ENCODE measurements at places on chromosomes 12 and 14. TPM values are rescaled to one million over a fixed set of nuclear protein-coding genes. Genes with fewer than 3 reads are reported as not detected.

Gene ABHD12B
- not detected for total RNA-seq

Gene HPD
- total RNA-seq = 0.26 TPM

Gene NEUROD4
- total RNA-seq = not detected

Gene C14orf180
- not detected for total RNA-seq

Gene CEBPE
- total RNA-seq = 0.11 TPM

Gene GLT1D1
- total RNA-seq = not detected

Gene COL2A1
- total RNA-seq = not detected

Gene CARMIL3
- not detected for total RNA-seq

Gene OAS3
- 9.8 TPM for total RNA-seq

Gene FAM90A1
- not detected for total RNA-seq

Gene P2RX2
- total RNA-seq = not detected

Gene CBLN3
- total RNA-seq = 1.9 TPM

- DNase-seq = peak; percentile 28
Observed at GRCh38 chr12:124566997-124567672, at the start of gene NCOR2. TSS of gene NCOR2 (minus strand) at chr12:124567612. CDS start at chr12:124495251, 72,361 bp downstream.

- no peak for DNase-seq
Observed at GRCh38 chr12:28652239-28652638, 462.0 kb downstream of the CCDC91 start.

- peak; percentile 54 for DNase-seq
Observed at GRCh38 chr12:24948420-24948756, 513 bp downstream of the BCAT1 start.

- no peak for DNase-seq
Observed at GRCh38 chr14:97106609-97107008, 309.4 kb downstream of the VRK1 start.

- no peak for DNase-seq
Observed at GRCh38 chr12:11154400-11154925, 16.5 kb upstream of the SMIM10L1 start.

- DNase-seq = no peak
Observed at GRCh38 chr12:107543841-107544240, 141.8 kb upstream of the PWP1 start.

DNA sequence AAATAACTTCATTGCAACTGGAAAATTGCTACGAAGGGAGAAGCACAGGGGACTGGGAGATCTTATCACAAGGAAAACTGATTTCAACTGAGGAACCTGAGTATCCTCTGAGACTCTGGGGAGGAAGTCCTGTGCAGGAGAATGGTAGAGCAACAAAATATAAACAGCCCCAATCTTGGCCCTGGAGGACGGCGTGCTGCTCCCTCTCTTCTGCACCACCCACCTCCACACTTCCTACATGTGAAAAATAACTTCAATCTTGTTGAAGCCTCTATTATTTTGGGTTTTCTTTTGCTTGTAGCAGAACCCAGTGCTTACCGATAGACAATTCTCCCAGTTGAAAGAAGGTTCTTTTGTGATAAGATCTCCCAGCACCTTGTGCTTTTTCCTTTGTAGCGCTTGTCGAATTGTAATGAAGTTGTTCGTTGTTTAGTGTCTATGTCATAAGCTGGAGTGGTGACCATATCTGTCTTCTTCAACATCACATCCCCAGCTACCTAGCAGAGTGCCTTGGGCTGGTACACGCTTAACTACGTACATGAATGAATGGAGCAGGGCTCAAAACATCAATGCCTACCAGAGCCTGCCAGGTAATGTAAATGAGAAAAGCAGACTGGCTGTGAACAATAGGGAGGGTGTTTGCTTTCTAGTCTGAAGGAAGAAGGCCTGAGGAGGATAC, 2.8 kb upstream of the CD4 start:
- no peak for DNase-seq

DNA sequence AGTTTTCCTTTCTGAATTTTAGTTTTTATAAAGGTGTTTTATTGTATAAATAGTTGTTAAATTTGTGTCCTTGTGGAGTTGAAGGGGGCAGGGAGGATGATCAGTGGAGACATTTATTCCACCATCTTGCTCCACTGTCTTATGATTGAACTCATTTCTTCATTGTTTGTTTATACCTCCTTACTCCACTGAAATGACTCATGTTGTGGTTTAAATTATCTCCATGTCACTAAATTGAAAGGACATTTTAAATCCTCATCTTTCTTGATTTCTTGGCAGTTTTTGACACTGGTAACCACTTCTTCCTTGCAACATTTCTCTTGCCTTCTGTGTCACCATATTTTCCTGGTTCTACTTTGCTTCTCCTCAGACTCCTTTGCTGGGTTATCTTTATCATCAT, 23.6 kb upstream of the FERMT2 start:
- peak; percentile 52 for DNase-seq

DNA sequence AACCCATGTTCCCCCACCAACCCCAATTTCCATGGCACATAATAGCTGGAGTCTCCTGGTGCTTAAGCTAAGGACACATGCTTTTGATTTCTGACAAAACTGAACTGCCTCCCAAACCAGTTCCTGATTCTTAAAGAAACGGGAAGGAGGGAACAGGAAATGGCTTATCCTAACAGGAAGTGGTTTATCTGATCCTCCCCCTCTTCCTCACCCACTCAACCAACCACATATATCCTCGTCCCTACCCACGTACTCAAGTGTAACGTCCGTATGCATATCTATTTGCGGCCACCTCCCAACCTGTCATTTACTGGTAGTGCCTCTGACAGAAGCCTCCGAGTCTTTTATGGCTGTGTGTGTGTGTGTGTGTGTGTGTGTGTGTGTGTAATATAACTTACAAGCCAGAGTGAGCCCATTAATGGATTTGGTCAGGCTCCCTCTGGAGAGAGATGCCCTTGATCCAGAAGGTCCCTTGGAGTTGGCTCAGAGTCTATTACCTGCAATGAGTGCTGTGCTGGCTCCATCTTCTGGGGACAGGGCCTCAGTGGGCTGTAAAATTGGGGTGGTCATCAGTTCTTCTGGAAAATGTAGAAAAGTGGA, 7.7 kb downstream of the DAZAP2 start:
- DNase-seq = no peak

- DNase-seq = no peak
Observed at GRCh38 chr12:127275416-127275815, 991.6 kb upstream of the TMEM132C start.

DNA sequence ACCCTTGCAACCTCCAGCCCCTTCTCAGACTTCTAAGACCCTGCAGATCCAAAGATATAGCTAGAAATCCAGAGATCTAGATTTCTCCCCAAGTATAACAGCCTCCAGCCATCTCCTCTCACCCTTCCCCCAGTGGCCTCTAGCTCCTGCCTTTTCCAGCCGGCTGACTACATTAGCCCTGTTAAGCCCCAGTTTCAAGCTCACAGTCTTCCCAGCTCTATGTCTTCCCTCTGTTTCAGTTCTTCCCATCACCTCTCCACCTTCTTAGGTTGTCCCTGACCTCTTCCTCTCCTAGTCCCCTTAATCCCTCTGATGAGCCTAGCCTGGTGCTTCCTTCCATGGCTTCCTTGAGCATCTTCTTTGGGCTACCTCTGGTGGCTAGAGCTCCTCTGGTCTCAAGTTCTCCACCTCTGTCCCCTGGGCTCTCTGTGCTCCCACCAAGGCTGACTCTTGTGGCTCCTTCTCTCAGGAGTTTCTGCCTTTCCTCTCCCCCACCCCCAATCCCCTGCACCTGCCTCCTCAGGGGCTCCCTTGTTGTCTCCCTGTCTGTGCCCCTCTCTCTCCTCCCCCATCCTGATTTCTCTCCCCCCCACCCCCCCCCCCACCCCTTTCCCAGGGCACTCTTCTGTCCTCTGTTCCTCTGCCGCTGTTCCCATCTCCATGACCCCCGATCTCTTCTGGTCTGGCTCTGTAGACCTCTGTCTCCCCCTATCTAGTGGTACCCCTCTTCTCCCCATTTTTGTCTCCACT, 816 bp upstream of the GDF11 start:
- DNase-seq = no peak

DNA sequence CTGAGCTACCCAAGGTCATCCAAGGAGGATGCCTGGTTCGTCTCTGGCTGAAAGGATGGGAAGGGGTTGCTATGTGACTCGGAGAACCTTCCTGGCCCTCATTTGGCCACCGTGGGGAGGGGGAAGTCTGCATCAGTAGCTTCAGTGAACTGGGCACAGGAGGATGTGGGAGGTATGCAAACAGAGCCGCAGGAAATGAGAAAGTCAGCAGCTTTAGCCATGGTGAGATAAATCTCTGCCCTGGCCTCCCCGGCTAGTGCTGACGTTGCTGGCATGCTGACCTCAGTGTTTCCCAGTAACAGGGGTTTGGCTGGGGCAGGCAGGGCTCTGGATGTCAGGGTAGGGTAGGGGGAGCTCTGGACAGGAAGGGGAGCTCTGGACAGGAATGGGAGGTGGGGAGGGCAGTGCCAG, 2.3 kb upstream of the CEBPE start:
- DNase-seq = no peak

GRCh38 chr14:99517643-99518381, 36.6 kb downstream of the CCNK start:
- no peak for DNase-seq

- DNase-seq = no peak
Observed at GRCh38 chr12:125988545-125988944, 923.3 kb downstream of the AACS start.

- DNase-seq = peak; percentile 72
Observed at GRCh38 chr12:63918800-63919300, 74.3 kb downstream of the SRGAP1 start.

- no peak for DNase-seq
Observed at GRCh38 chr12:51472984-51473383, 48.4 kb downstream of the SLC4A8 start.

- DNase-seq = no peak
Observed at GRCh38 chr14:73724696-73725095, 10.5 kb upstream of the PNMA1 start.

DNA sequence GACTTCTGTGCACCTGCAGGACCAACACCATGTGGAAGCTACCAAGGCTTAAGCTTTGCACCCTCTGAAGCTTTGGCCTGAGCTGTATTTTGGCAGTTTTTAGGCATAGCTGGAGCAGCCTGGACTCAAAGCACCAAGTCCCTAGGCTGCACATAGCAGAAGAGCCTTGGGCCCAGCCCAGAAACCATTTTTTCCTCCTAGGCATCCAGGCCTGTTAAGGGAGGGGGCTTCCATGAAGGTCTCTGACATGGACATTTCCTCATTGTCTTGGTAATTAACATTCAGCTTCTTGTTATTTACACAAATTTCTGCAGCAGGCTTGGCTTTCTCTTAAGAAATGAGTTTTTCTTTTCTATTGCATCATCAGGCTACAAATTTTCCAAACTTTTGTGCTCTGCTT, 475.8 kb upstream of the FLRT2 start:
- DNase-seq = no peak

DNA sequence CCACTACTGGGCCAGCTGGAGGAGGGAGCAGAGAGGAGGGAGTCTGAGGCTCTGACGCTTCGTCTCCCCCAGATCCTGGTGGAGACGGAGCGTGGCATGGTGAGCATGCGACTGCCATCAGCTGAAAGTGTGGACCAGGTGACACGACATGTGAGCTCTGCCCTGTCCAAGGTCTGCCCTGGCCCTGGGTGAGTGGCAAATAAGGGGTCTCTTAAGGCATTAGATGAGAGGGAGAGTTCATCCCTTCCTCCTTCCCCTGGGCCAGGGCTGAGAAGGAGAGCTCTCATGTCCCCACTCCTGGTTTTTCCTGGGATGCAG, 2.5 kb downstream of the CARMIL3 start:
- no peak for DNase-seq

GRCh38 chr14:66087231-66087630, 398.9 kb upstream of the CCDC196 start:
- DNase-seq = no peak

- peak; percentile 49 for DNase-seq
Observed at GRCh38 chr14:75514673-75515628, 7.3 kb upstream of the BATF start.

- peak; percentile 99 for DNase-seq
Observed at GRCh38 chr14:52355016-52355431, 40.9 kb downstream of the PTGER2 start.

- no peak for DNase-seq
Observed at GRCh38 chr14:66645716-66646115, 137.8 kb downstream of the GPHN start.

- DNase-seq = no peak
Observed at GRCh38 chr14:75827331-75827730, 154.5 kb downstream of the TGFB3 start.

DNA sequence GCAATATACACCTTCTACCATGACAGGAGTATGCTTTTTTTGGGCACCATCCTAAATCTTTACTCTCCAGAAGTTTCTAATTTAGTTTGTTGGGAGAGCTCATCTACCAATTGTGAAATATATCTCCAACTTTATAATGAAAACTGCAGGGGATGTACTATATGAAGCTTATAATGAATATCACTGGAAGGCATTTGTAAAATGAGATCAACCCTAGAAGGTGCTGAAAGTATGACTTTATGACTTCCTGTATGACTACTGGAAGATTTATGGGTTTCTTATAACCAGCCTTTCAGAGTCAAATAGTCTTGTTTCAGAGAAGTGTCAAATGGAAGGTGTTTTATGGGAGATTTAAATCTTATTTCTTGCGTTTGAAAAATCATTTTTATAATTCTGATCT, 122.9 kb downstream of the MYRFL start:
- no peak for DNase-seq

- DNase-seq = no peak
Observed at GRCh38 chr14:101070540-101071492, 167.3 kb upstream of the RTL1 start.

- no peak for DNase-seq
Observed at GRCh38 chr12:52846356-52846970, 2.3 kb downstream of the KRT78 start.

GRCh38 chr14:103684871-103685270, 30.4 kb downstream of the XRCC3 start:
- no peak for DNase-seq

- DNase-seq = peak; percentile 17
Observed at GRCh38 chr14:45084946-45085346, 1.0 kb downstream of the PRPF39 start.

GRCh38 chr12:73136386-73136785, 864.2 kb downstream of the TRHDE start:
- no peak for DNase-seq

DNA sequence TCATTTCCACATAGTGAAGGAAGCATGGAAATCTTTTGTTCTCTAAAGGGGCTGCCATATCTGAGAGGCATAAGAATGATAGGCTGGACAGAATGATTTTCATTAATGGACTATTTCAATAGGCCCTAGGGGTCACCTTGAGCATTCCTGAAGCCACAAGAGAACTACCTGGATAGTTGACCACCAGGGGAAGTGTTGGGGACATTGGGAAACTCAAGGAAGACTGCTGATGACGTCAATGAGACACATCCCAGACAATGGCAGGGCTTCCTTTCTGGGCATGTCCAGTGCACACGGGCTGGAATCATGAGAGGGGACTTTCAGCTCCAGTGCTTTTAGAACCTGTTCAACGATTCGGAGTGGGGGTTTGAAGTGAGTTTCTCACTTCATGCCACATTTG, 48.8 kb upstream of the CHST11 start:
- no peak for DNase-seq

- DNase-seq = no peak
Observed at GRCh38 chr14:38124506-38124905, 83.2 kb upstream of the SSTR1 start.
